ENCODE measurements at places on chromosomes 1 and 21.
A peak's percentile ranks its signal among the peaks of the same experiment; 100 is the strongest.

DNA sequence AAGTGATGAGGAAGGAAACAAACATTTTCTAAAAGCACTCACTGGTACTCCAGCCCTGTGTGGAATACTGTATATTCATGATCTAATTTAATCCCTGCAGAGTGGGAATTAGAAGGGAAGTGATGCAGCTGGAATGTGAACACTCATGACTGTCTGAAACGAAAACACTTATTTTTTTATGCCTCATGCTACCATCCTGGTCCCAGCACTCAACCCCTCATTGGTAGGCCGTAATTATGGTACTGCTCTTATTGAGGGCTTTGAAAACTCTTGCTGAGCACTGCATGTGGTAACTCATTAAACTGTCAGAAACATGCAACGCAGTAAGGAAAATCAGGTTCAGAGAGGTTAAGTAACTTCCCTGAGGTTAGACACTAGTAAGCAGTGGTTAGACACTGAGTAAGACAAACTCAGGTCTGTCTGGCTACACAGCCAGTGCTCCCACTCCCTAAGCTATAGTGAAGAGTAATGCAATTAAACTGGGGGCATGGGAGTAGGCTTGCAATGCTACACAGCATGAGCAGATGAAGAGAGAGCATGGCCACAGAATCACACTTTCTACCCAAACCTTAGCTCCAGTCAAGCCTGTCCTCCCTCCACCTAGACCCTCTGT, 17.3 kb upstream of the TNFSF4 start:
- no peak for DNase-seq

- DNase-seq: no peak
Measured at GRCh38 chr1:2777424-2778219, 23.9 kb downstream of the TTC34 start.

DNA sequence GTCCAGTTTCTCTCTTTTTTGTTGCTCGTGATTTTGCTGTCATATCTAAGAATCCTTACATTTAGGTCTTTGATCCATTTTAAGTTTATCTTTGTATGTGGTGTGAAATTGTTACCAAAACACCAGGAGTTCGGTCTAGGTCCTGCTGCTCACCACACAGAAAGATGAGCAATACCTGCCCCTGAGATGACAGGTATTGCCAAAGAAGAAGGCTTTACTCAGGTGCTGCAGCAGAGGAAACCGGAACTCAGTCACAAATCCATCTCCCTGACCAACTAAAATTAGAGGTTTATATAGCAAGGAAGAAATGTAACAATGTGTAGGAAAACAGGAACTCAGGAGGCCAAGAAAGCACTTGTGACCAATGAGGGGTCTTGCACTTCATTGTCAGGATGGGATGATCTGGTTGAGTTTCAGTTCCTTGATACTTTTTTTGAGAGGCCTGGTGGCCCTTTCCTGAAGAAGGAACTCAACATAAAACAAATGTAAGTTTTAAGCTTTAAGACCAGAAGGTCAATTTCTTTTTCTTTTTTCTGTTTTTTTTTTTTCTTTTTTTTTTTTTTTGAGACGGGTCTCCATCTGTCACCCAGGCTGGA, 16.5 kb upstream of the SETDB1 start:
- no peak for DNase-seq

DNA sequence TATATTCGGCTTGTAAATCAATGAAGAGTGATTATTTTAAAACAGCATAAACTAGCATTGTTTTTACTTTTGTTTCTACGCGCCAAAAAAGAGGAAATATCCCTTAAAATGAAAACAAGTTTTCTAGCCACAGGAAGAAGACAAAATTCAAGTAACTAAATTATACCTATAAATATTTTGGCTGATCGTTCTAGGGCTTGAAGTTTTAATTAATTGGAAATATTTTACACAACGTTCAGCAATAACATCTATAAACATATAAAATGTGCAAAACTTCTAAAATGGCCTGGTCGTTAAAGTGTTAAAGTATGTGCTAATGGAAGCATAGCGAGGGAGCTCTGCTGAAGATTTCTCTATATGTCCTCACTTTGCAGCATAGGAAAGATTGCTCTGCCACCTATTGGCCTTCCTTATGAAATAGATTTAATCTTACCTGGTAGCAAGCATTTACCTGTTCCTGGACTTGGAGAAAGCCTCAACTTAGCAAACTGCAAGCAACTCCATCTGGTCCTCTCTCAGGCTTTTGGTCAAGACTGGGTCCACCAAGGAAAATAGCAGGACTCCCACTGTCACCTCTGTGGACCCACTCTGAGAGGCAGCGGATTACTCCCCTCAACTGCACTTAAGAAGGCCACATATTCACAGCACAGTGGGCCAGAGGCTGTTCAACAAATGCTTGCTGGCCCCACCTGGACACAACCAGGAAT, 351.3 kb upstream of the RUNX1 start:
- peak; percentile 73 for DNase-seq

DNA sequence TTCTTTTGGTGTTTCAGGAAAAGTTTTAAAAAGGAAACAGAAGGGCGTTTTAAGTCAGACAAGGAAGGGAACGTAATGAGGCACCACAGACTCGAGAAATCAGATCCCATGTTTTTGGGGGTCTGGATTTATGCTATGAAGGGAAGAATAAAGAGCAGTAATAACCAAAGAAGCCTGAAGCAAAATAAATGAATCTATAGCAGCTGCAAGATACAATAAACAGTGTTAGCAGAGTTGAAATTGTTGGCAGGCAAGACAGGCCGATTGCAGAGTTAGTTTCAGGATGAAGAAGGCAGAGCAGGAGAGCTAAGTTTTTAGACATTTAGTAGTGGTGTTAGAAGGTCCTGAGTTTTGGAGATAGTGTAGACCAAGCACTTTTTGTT, 425 bp downstream of the DDR2 start:
- no peak for DNase-seq

- DNase-seq: no peak
Measured at GRCh38 chr1:9376886-9377333, 84.2 kb downstream of the SPSB1 start.

GRCh38 chr1:119959268-119960220, 63.2 kb upstream of the ADAM30 start:
- DNase-seq: no peak

DNA sequence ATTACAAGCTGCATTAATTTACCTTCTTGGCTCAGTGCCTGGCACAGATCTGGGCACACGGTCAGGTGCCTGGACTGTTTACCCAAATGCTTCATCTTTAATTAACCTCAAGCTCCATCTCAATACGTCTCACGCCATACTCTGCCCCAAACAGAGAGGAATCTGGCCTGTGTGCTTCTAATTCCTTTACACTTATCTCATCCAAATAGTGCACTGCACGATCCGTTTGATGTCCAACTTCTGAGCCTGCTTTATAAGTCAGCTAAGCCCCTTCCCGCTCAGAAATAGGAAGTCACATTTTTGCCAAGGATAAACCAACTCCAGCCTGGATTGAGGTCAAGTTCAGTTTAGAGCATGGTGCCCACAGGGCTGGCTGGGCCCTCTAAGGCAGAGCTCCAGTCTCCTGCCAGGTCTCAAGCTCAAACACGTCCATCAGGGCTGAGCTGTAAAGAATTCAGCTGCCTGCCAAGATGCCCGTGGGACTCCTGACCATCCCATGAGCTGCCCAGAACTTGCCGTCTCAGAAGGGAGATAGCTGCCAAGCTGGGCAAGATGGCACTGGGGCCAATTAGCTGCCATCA, 233.5 kb downstream of the TRABD2B start:
- DNase-seq: no peak

DNA sequence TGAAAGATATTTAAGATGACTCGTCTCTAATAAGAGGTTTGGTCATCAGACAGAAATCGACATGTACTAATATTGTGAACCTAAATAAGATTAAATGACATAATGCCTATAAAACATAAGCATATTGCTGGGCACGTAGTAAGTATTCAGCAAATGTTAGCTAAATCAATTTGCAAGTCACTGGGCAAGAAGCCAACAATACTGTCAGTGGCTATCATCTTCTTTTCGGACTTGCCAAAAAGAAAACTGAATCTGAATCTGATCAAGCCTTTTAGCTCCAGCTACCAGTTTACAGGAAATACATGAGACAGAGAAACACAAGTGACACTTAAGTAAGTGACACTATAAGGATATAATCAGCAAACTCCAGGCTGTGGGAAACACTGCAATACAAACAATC, 46.0 kb downstream of the RPL5 start:
- peak; percentile 42 for DNase-seq

GRCh38 chr1:78716186-78716585, 66.6 kb downstream of the IFI44 start:
- no peak for DNase-seq

Measured in CD4-positive, alpha-beta T cell treated with Interleukin-21 for 1 hour (primary cell).